Hindlimb muscle (tissue), 1 donor: ENCODE measurements at places on chromosomes 2 and 18.

GRCh38 chr18:73023975-73024374 lies 156.2 kb upstream of the NETO1 start:
- no peak for DNase-seq

DNA sequence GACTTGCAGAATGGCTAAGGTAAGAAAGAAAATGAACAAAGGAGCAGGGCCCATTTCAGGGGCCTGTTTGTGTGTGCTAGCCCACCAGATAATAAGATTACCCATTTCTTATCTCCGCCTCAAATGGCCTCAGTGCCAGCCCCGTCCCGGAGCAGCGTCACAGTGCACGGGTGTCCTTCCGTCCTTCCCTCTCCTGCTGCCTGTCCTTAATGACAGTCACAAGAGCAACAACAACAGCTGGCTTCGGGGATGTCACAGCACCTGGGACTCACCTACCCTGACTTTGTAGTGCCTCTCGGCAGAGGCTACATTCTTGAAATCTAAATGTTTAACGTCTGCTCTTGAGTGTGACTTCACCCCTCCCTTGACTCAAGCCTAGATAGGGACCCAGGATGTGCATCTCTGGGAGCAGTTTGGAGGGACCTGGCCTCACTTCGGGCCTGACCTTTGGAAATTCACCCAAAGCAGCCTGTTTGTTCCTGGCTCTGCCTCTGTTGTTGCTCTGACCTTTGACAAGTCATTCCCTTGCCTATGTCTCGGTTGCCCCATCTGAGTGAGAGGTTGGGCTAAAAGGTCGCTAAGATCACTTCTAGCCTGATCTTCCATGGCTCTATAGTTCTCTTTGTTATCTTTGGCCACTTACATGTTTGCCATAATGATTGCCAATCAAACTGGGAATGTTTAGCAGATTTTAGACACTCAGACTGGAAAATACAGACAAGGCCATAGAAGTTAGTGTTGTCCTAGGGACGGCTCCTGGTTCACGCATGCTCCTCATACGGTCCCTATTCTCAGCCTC lies 122.5 kb downstream of the KLHL29 start:
- DNase-seq, result no peak

DNA sequence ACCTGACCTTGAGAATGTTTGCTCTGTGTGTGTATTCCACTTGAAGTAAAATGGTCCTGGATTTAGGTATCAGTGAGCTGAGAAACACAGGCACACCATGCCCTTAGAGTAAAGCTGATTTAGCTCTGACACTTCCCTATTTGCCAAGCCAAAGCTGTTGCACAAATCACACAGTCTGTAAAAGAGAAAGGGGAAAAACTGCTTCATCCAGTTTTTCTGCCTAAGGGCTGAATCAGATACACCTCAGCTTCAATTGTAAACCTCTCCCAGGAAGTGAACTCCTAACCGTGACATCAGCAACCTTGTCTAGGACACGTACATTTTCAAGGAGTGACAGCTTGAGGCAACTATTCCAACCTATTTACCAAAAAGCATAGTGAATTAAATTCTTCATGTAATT lies 150.4 kb downstream of the NR4A2 start:
- no peak for DNase-seq

DNA sequence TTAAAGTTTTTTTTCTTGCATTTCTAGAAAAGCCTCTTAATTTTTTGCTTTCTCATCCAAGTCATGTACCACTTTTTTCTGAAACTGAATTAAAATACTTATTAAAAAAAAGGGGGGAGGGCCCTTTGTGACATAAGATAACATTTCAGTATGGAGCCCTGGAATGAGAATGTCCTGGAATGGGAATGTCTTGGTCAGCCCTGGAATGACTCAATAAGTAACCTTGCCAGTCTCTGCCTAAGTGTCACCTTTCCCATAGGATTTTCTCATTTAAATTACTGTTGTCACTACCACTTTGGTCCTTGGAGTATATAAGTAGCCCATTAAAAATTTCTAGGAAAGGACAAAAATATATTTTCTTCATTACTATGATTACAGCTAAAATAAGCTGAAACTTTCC lies 4.7 kb downstream of the UBXN2A start:
- no peak for DNase-seq

GRCh38 chr2:153227981-153228380 lies 250.6 kb downstream of the RPRM start:
- DNase-seq, result no peak

DNA sequence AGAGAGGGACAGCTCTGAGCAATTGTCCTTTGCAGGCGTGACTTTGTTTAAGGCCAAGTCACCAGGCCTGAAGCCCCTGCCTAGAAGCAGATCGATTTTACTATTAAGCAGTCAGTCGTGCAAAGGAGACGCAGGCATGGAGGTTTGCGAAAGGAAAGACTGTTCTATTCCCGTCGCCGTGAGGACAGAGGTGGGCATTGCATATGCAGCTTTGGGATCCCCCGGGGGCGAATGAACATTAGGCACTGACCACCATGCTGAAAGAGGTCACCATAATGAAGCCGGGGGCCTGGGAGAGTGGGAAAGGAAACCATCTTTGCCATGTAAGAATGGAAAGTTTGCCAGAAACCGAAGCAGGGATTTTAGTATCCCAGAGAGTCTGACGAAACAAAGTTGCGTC lies 231.6 kb downstream of the BCL11A start:
- DNase-seq, result no peak

DNA sequence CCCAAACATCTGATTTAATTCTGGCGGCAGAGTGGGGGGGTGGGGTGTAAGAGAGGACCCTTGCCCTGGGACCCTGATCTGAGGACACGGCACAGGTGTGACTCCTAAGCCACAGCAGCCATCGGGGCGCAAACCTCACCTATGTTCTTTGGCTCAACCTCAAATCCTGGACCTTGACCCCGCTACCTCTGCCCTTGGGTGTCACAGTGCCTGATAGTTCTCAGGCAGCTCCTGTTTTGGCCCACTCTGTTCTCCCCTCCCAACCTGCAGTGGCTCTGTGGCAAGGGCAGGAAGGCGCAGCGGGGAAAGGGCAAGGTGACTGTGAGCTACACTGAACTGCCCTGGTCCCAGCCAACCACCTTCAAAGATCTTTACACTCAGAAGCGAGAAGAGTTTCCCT lies 152.8 kb downstream of the L3MBTL4 start:
- DNase-seq, result no peak

- no peak for DNase-seq
Measured at GRCh38 chr2:118047380-118047826, 33.5 kb upstream of the CCDC93 start.

DNA sequence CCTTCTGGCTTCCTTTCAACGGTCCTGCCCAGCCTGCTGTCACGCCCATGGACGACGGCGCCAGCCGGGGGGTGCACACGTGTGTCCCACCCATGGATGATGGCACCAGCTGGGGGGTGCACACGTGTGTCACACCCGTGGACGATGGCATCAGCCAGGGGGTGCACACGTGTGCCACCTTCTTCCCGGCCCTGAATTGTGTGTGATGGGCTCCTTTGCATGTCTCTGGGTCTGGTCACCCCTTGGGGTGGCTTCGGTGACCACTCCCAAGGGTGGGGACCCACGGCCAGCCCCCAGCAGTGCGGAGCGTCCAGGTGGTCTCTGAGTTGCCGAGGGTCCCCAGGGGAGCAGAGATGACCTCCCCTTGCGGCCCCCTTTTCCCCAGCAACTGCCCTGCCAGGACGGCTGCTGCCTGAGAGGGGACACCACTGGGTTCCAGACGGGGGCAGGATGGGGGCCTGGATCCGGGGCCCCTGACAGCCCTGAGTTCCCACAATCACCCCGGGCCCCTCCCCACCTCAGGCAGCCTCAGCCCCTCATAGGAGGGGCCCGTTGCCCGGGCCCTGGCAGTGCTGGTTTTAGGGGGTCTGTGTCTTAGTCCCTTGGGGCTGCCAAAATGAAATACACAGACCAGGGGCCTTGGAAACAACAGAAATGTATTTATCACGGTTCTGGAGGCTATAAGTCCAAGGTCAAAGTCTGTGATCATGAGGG lies 9.4 kb downstream of the NEU4 start:
- DNase-seq, result no peak

GRCh38 chr2:178327516-178327915 lies 123.5 kb downstream of the PRKRA start:
- no peak for DNase-seq

GRCh38 chr2:12819103-12819475 lies 102.4 kb downstream of the TRIB2 start:
- DNase-seq, result peak; percentile 66

DNA sequence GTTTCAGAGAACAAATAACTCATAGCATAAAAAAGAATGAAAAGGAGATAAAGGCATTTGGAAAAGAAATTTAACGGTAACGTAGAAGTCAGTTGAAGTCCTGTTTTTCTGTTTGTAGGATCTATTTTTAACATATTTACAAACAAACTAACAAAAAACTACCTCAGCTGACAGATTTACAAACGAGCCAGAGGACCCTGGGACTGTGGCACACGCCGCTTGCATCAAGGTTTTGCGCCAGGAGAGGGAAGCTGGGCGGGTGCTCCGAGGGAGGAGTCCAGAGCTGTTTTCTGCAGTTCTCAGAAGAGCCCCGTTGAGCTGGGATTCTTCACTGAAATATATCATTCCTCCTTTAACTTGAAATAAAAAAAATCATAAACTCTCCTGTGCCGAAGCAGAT lies 13.6 kb upstream of the TMEM18 start:
- DNase-seq, result no peak

DNA sequence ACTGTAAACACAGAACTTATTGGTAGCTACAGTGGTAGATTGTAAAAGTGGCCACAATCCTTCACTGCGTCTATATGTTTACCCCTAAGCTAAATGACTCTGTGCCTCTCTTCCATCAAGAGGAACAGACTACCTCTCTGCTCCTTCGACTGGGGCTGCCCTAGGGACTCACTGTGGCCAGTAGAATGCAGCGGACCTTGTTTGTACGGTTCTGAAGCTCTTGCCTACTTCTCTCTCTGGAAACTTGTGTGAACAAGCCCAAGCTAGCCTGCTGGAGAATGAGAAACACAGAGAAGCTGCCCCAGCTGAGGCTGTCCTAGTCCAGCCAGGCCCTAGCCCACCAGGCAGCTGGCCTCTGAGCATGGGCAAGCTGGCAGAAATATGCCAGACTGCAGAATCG lies 140.8 kb upstream of the SLC1A4 start:
- DNase-seq, result no peak

DNA sequence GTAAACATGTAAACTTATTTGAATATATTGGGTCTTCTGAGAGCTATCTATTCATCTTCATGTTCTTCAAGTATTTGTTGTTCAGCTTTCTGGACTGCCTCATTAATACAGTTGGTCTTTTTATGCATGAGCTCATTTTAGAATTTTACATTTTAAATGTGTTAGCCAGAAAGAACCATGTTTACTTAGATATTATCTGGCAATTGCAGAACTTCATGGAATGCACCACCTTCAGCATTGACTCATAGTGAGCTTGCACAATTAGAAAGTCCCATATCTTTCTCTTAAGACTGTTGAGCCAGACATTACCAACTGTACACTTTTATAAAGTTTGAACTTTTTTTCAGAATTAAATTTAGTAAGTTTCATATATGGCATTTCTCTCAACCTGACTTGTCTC lies 536.7 kb downstream of the RIT2 start:
- no peak for DNase-seq

DNA sequence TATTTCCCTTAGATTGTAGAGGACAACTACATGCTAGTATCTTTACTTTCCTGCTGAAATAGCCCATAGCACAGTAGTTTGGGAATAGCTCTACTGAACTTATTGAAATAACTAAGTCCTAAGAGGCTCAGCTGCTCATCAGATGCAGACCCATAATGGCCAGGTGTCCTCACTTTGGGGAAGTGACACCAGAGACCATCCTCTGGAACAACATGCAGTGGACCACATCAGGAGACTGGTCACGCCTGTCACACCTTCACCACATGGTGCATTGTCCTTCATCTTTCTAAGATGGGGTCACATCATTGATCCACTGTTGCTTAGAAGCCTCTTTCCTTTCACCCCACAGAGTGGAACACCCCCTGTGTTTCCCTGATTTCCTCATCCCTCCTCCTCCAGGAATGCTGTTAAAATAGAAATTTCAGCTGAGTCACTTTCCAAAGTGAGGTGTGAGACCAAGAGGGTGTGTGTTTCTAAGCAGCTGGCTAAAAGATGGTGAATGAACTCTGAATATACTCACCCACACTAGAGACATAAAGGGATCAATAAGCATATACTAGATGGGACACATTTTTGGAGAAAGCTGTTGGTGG lies 215.2 kb upstream of the LRRTM1 start:
- DNase-seq, result no peak

DNA sequence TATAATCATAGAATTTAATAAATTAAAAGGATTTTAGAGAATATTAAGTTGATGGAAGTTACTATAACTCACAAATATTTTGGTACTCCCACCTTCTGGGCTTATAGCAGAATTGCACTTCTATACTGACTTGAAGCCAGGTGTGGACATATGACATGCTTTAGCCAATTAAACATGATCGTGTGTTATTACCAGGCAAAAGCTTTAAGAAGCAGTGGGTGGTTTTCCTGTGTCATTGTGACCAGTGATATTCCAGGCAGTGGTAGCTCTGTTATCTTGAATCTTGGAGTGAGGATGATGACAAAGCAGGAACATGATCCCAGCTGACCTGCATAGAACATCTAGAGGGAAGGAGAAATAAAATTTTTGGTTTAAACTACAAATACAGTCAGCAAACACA lies 370.9 kb upstream of the ZEB2 start:
- DNase-seq, result no peak

- no peak for DNase-seq
Measured at GRCh38 chr2:127705391-127706065, 4.2 kb downstream of the SFT2D3 start.

DNA sequence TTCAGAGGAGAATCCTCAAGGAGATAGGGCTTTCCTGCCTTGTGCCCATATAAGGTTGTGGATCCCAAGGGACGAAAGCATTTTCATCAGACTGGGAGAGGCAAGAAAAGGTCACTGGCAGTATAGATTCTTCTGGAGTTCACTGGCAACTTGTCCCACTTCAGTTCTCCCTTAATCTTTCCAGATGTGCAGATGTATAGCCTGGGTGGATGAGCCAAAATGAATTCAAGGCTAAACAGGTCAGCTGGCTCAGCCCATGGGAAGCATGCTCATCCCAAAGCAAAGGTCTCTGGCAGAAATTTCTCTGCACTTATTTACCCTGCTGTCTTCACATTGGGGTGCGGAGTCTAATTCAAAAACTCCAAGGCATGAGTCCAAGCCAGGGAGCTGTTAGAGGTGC lies 148.9 kb upstream of the TNP1 start:
- peak; percentile 49 for DNase-seq

- no peak for DNase-seq
Measured at GRCh38 chr2:71811157-71811556, 336.5 kb downstream of the CYP26B1 start.

- DNase-seq, result no peak
Measured at GRCh38 chr2:66327066-66327740, 107.7 kb upstream of the MEIS1 start.
